ENCODE measurements at places on chromosomes 2 and 18.

DNA sequence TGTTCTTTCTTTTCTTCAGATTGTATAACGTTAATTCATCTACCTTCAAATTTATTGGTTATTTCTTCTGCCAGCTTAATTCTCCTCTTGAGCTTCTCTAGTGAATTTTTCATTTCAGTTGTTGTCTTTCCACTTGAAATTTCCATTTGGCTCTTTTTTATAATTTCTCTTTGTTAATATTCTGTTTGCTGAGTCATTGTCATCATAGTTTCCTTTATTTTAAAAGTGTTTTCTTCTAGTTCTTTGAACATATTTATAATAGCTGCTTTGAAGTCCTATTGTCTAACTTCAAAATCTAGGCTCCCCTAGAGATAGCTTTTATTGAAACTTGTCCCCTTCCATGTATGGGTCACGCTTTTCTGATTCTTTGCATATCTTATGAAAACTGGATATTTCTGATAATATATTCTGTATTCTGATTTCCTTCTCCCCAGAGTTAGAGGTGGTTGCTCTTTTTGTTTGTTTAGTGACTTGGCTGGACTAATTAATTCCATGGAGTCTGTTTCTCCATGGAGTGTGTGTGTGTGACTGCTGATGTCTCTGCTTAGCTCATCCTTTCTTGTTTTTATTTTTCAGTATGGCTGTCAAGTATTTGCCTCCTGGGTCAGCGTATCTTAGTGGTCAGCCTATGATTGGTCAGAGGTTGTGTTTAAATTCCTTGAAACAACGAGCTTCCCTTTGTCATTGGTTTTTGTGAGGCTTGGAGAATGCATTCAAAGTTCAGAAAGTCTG, 47.6 kb downstream of the DIS3L2 start:
- peak; percentile 39 for DNase-seq

- DNase-seq, result peak; percentile 91
These were observed 33.4 kb upstream of the KLHL29 start for GRCh38 chr2:23351388-23352141.

- DNase-seq, result peak; percentile 45
These were observed 21.3 kb downstream of the MBD5 start for GRCh38 chr2:148042219-148042618.

DNA sequence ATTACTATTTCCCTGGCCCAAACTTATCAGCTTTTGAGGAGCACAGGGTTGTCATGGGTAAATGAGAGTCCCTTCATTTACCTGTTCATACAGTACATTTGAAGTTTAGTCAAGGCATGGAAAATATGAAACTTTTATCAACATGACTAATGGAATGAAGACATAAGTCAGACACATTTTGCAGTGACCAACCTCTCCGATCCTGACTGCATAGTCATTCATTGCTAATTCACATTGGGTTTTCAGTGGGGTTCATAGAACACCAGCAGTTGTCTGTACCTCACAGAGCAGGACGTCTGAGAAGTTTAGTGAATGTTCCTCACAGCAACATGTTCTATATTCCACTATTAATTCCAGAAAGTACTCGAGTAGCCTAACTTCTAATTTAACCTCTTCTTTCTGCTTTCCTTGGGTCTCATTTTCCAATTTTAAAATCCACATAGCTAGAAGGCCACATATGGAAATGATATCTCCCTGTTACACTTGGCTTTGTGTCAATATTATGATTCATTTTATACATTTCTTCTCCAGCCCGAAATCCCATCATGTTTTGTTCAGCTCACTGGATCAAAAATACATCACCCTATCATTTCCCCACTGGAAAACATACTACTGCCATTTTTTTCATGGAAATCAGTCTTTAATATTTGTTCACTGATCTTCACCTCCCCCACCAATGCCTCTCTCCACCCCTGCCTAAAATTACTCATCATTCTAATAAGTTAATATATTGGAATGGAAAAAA, 65.9 kb downstream of the CDH20 start:
- DNase-seq, result peak; percentile 91
